HS-5 (cell line): ENCODE measurements at places on chromosomes 16 and 17.

- DNase-seq = no peak
Measured at GRCh38 chr16:49673442-49673841, 182.5 kb downstream of the ZNF423 start.

GRCh38 chr17:45021607-45022287, 29.7 kb downstream of the DCAKD start:
- no peak for DNase-seq

DNA sequence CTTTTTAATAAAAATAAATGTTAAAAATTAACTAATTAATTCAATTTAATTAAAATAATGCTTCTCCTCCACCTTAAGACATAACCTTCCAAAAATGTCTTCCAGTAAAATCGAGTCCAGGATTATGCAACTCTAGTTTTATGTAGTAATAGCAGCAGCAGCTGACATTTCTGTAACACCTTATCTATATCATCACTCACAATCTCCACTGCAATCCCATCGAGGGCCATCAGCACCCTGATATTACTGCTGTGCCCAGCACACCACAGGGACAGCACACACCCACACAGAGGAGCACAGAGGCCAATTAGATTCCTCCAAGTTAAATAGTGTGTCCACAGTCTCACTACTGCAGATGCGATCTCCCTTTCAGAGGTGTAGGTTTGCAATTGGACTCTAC, 2.9 kb downstream of the RPH3AL start:
- no peak for DNase-seq

DNA sequence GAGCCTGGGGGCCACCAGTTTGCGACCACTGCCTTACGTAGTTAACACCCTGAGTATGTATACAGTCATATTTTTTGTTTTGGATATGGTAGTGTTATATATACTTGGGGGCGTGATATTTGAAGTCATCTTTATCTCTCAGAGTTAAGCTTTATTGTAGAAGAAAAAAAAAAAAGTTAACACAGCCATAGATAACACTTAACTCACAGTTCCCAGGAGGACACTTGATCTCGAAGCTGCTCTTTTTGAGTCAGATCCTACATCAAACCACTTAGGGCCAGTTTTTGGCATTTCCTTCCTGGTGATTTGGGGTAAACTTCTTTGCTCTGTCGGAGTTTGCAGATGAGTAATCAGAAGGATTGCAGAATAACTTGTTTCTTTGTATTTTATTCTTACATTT, 5.8 kb downstream of the ITPRIPL2 start:
- peak; percentile 75 for DNase-seq

DNA sequence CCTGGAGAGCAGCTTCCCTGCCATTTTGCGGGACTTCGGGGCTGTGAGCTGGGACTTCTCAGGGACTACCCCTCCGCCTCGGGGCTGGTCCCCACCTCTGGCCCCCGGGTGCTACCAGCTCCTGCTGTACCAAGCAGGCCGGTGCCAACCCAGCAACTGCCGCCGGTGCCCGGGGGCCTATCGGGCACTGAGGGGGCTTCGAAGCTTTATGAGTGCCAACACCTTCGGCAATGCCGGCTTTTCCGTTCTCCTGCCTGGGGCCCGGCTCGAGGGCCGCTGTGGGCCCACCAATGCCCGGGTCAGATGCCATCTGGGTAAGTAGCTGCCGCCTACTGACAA, 1.3 kb downstream of the ASPHD1 start:
- DNase-seq = no peak

DNA sequence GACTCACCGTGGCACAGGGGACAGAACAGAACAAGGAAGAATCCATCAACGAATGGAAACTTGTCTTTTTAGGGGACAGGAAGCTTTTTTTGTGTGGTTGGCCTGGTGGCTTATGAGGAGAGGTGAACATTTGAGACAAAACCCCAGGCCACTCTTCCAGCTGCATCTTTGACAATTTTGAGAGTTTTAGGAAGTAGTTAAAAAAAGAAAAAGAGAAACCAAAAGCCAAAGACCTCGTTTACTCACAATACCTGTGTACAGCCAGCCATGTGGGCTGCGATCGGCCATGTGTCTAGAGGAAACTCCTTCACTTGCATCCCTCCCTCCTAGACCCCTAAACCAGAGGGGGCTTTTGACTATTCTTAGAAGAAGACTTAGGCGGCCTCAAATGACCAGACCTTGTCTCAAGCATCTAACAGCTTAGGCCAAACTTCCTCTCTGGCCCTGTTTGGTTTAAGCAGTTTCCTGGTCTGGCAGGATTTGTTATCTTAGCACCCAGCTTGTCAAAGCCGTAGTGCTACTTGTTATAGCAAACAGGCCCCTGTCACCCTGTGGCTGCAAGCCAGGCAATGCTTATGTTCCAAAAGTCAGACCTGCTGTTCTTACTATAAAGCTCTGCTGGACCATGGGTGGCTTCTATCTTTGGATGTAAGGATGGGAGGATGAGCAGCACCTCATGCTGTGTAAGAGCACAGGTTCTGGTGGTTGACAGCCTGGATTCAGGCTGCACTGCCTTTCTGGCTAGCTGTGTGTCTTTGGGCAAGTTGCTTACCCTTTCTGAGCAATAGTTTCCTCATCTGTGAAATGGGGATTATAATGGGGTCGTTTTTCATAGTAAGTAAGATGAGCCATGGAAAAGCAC, 17.7 kb downstream of the KSR1 start:
- DNase-seq = no peak

DNA sequence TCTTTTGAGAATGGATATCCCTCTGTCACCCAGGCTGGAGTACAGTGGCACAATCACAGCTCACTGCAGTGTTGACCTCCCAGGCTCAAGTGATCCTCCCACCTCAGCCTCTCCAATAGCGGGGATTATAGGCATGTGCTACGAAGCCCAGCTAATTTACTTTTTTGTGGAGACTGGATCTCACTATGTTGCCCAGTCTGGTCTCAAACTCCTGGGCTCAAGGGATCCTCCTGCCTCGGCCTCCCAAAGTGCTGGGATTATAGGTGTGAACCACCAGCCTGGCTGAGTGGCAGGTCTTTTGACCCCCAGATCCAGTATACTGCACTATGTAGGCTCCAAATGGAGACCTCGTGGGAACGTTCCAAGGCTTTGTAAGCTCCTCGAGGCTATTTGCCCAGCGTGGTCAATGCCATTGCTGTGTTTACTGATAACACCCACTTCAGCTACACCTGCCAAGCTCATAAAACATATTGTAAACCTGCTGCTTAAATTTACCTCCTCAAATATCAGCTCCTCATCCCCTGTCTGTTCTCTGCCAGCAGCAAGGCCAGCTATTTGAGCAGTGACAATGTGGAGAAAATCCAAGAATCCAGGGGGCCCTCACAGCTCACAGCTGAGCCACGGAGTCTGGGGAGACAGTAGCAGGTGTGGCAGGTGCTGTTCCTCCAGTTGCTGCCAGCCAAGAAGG, 16.2 kb upstream of the KIFC3 start:
- no peak for DNase-seq

GRCh38 chr17:56661906-56662305, 68.4 kb downstream of the NOG start:
- DNase-seq = no peak

GRCh38 chr17:37233036-37233435, 142.7 kb upstream of the C17orf78 start:
- no peak for DNase-seq

GRCh38 chr17:59634632-59635541, 15.2 kb downstream of the CLTC start:
- no peak for DNase-seq

- DNase-seq = no peak
Measured at GRCh38 chr16:22144520-22144919, 17.8 kb upstream of the SDR42E2 start.

DNA sequence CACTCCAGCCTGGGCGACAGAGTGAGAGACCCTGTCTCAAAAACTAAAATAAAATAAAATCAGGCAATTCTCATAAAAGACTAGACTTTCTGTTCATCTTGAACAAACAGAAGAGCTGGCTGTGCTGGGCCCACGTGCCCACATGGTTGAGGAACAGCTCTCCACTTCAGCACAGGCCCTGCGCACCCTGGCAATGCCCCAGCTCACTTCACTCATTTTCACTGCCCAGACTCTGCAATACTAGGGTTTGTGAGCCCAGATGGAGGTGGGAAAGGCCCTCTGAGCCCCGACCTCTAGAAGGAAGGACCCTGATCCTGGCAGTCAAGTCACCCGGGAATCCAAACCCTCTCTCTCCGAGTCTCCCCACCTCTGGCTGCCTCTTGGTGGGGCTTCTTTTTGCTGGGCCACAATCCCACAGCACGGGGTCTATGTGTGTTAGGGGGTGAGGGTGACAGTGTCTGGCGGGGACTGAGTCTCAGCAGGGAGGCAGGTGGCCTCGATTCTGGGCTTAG, 14.8 kb downstream of the MYLK3 start:
- DNase-seq = no peak

DNA sequence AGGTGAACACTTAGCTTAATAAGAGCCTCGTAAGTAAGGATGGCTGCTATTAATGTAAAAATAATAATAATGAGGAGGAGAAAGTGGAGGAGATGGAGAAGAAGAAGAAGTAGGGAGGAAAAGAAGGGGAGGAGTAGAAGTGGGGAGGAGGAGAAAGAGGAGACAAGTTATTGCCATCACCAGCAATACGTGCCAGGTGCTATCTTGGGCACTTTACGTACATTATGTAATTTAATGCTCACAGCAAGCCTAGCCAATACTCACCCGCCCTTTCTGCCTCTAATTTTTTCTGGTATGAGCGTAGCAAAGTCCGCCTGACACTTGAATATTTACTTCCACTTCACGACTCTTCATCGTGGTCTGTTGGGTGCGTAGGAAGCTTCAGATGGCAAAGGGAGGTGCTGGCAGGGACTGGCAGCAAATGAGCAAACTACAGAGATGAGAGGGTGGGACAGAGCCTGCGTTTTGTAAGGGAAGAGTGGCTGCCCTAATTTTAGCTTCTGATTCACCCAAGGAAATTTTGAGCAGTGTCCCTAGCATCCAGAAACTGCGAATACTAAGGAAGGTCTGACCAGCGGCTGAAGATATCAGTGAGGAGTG, 42.1 kb upstream of the CDH13 start:
- no peak for DNase-seq

- no peak for DNase-seq
Measured at GRCh38 chr16:73546341-73546845, 498.5 kb upstream of the ZFHX3 start.

- no peak for DNase-seq
Measured at GRCh38 chr17:29214215-29215146, 32.2 kb upstream of the CRYBA1 start.

DNA sequence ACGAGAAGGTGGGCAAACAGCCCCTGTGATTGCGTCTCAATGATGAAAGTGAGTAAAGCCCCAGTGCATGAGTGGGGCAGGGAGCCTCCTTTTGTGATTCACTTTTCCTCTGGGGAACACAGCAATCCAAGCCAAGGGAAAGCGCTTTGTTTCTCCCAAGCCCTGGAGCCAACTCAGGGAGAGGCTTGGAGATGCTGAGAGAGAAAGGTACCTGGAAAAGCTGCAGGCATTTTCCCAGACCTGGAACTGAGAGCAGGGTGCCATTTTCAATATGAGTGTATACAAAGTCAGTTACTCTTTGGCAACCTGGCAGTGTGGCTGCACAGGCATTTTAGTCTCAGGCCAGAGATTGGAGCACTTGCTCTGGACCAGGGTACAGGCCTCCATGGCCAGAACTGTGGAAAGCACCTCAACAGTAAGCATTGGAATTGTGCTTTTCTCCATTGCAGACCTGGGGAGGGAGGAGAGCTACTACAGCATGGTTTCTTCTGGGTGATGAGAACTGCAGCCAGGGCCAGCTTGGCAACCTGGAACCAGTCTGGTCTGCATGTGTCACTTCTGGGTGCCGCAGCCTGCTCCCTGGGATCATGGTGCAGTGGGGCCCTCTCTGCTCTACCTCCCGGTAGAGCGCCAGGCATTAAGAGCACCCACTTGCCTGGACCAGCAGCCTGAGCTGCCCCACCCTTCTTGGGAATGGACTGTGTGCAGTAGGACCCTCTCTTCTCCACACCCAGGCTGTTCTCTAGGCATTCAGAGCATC, 89.0 kb upstream of the CDH5 start:
- no peak for DNase-seq

GRCh38 chr16:11801481-11802021, 4.5 kb upstream of the ZC3H7A start:
- no peak for DNase-seq

- DNase-seq = no peak
Measured at GRCh38 chr17:45398800-45399199, 33.9 kb downstream of the ARHGAP27 start.

DNA sequence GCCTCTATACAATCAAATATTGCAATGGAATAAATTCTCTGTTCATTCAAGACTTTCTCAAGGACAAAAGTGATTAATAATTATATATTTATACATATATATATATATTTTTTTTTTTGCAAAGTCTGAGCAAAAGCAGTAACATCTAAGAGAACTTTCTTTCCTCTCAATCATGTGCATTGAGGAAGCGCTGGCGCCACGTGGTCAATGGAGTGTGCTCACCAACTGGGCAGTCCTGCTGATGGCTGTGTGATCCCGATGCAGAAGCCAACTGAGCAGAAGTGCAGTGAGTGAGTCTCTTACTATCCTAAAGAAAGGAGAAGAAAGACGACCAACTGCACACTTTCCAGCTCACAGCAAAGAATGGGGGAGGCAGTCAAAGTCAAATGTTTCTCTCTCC, 37.2 kb upstream of the ULK2 start:
- no peak for DNase-seq

- peak; percentile 70 for DNase-seq
Measured at GRCh38 chr17:37488009-37488604, 1.6 kb upstream of the DUSP14 start.

GRCh38 chr16:71923941-71924690, 28.8 kb downstream of the IST1 start:
- no peak for DNase-seq

DNA sequence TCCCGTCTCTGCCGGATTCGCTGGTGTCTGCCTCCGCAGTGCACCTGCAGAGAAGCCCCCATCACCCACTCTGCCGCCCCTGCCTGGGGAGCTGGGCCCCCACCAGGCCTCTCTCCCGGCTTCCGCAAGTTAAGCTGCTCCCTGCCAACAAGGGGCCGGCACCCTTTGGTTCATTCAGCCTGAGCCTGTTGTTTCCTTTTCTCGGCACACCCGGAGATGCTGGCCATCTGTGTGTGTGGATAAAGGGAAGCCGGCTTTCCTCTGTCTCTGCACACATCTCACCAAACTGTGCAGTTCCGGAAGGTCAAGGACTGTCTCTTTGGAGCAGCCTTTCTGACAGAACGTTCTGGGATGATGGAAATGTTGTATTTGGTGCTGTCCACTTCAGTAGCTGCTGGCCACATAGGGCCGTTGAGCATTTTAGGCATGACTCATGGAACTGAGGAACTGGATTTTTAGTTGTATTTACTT, 6.8 kb downstream of the MAPK8IP3 start:
- no peak for DNase-seq
